ENCODE measurements at places on chromosomes 5 and 9.

GRCh38 chr5:5377780-5378179 is 44.7 kb upstream of the ICE1 start:
- DNase-seq, result no peak

GRCh38 chr9:91664663-91665062 is 241.0 kb upstream of the NFIL3 start:
- no peak for DNase-seq

DNA sequence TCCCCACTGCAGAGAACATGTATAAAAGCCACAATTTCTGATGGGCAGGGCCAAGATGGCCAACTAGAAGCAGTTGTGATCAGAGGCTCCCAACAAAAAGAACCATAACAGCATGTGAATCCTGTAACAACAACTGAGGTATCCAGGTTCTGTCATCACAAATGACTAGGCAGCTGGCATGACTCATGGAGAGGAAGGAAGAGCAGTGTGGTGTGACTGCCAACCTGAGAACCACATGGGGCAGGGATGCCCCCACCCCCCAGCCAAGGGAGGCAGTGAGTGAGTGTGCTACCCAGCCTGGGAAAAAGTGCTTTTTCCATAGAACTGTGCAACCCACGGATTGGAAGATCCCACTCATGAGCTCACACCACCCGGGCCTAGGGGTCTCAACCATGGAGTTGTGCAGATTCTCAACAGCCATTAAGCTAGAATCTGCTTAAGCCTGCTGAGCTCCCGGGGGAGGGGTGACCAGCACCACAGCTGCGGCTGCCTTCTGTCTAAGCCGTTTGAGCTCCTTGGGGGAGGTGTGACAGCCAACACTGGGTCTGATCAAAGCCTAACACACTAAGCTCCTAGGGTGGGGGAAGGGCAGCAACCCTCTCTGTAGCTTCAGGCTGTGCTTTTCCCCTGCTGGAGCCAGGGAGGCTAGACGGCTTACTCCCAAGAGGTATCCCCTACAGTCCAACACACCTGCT is 80.1 kb upstream of the DMAC1 start:
- DNase-seq, result peak; percentile 69

- no peak for DNase-seq
These were observed 308.6 kb downstream of the ADAMTS6 start for GRCh38 chr5:65173130-65173525.

DNA sequence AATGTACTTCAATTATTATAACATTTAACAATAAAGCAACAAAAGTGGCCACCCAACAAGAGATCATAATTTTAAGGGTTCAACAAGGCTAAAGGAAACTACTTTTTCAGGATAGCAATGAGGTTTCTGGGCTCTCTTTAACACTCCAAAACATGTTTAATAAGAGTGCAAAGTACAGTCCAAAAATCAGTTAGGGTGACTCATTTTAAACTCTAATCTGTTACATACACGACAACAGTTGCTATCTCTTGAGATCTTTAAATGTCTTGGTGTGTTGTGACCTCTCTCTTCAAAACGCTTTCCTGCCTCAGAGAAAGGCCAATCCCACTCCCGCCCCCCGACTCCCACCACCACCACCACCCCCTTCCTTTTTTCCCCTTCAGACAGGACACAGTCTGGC is 11.5 kb downstream of the NFIB start:
- DNase-seq, result no peak

- DNase-seq, result peak; percentile 73
These were observed 32.9 kb upstream of the MAN2A1 start for GRCh38 chr5:109656829-109657228.

DNA sequence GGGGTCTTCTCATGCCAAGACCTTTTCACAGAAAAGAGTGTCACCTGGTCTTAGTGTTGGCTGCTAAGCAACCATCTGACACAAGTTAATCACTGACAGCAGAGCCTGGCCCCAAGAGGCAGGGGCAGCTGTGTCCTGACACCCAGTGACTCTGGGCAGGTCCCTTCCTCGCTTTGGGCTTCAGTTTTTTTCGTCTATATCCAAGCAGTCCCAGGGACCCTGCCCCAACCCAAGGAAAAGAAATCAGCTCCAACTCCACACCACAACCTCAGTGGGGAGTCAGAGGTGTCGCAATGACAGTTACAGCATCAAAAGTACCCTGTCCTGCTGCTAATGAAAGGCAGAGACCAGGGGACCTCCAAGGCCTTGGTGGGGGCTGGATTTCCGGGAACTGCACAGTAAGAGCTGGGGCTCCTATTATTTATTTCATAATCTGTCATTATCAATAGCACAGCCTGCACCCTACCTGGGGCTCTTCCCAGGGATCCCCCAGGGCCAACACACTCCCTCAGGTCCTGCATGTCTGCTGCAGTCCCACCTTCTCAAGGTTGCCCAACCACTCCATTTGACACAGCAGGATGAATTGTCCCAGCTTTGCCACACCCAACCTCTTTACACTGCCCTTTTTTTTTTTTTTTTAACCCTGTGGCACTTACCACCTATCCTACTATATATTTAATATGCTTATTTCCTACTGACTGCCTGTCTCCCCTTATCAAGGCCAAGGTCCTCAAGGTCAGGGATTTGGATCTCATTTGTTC is 9.4 kb downstream of the ANKS6 start:
- no peak for DNase-seq

- DNase-seq, result no peak
These were observed 64.8 kb upstream of the SLC1A1 start for GRCh38 chr9:4425319-4426045.

GRCh38 chr5:462051-462481 is 19.1 kb downstream of the EXOC3 start:
- DNase-seq, result no peak

DNA sequence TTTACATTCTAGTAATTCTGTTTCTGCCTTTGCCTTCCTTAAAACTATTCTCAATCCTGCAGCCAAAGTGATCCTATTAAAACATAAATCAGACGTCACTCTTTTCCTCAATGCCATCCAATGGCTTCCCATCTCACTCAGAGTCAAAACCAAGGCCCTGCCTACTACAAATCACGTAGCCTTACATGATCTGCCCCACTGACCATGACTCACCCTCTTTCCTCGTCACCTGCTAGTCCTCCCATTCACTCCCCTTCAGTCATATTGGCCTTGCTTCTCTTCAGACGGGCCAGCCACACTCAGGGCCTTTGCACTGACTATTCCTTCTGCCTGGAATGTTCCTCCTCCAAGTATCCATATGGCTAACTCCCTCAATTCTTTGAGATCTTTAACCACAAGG is 39.0 kb upstream of the DMXL1 start:
- DNase-seq, result peak; percentile 35

DNA sequence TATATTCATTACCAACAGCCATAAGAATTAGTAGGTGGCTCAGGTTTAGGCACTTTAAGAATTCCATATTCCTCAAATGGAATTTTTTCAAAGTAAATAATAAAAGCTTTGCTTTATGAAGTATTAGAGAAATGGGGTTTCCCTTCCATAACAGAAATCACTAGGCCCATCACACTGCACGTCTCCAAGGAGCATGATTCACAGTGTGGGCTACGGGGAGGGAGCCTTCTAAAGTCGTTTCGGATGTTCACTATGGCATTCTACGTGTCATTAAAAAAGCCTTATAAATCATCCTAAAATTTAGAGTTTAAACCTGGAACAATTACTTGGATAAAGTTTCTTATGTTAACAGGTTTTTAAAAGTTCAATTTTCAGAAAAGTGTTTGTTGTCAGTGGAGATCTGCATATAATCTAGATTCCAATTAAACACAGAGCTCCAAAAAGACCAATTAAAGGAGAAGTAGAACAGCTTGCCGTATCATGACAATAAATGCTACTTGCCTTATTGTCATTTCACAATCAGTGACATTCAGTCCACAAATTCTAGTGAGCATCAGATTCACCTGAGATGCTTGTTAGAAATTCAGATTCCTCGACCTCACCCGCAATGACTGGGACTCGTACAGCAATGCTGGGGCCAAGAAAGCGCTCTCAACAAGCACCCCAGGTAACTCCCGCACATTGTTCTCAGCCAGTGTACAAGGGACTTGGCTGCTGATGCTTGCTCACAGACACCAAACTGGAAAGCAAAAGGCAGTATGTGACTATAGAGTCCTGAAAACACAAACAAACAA is 115.7 kb downstream of the NFIB start:
- no peak for DNase-seq

DNA sequence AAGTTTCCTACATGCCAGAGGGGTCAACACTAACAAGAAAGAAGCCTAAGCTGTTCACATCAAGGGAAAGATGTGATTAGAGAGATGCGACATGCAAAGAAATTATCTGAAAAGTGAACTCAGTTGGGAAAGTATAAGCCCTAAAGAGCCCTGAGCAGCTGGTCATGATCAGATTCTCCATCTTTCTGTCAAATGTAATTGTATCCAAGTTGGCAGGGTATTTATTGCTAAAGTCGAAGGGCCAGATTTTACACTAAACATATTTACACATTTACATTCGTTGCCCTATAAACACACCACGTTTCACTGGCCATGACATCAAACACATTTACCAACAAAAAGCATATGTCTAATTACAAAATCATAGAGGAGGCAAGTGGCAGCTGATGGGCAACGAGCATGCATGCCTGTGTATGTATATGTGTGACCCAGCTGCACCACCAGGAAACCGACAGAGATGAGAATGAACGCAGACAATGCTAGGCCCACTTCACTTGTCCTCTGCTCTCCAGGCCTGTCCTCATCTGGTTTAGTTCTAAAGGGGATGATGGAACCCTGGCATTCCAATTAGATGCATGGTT is 6.3 kb downstream of the FOXD1 start:
- DNase-seq, result no peak

DNA sequence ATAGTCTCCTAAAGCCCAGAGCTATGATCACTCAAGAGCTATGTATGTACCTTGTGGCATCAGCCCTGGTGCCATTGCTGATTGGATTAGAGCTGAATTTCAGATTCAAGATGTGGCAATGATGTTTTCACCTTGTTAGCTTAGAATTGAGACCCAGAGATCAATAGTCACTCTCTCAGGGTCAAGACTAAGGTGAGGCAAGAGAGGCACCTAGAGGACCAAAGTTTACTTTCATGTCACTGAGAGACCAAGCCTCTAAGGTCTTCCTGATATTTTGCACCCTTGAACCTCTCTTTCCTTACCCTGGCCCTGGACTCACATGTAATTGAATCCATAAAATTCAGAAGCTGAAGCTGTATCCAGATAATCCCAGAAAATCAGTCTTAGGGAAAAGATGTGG is 42.8 kb downstream of the BAAT start:
- no peak for DNase-seq
